ENCODE measurements at places on chromosomes 16 and 17. TPM values are rescaled to one million over a fixed set of nuclear protein-coding genes. Genes with fewer than 3 reads are reported as not detected.

GRCh38 chr16:35868630-35869029 is 2409.2 kb downstream of the TP53TG3F start:
- DNase-seq: no peak

- no peak for DNase-seq
Measured at GRCh38 chr16:5166486-5166885, 68.9 kb upstream of the EEF2KMT start.

DNA sequence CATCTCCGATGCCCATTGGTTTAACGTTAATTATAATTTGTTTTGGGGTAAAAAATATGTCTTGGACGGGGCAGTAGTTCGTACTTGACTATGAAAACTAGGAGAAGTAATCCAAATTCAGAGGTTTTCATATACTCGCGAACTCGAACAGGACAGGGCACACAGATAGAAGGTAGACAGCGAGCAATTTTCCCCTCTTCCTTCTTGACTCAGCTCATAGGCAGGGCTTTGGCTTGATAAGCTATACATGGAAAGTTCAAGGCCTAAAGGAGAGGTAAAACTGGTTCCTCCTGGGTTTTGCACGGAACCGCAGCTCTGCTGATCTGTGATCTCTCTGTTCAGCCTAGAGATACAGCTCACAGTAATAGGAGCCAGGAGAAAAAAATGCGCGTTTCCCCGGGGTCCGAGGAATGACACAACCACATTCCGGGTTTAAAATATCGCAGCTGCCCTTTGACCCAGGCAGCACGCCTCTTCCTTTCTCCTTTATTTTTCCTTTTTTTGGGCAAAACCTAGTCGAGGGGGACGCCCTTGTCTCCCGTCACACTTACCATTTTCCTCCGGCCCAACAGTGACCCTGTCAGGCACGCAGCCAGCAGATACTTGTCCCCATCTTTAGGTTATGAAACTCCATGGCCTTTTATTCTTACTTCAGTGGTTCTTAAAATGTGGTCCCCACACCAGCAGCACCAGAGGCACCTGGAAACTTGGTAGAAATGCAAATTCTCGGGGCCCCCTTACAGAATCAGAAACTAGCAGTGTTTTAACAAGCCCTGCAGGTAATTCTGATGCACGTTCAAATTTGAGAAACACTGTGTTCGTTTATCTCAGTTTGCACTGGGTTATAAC is 1.7 kb upstream of the LASP1 start:
- DNase-seq: no peak

DNA sequence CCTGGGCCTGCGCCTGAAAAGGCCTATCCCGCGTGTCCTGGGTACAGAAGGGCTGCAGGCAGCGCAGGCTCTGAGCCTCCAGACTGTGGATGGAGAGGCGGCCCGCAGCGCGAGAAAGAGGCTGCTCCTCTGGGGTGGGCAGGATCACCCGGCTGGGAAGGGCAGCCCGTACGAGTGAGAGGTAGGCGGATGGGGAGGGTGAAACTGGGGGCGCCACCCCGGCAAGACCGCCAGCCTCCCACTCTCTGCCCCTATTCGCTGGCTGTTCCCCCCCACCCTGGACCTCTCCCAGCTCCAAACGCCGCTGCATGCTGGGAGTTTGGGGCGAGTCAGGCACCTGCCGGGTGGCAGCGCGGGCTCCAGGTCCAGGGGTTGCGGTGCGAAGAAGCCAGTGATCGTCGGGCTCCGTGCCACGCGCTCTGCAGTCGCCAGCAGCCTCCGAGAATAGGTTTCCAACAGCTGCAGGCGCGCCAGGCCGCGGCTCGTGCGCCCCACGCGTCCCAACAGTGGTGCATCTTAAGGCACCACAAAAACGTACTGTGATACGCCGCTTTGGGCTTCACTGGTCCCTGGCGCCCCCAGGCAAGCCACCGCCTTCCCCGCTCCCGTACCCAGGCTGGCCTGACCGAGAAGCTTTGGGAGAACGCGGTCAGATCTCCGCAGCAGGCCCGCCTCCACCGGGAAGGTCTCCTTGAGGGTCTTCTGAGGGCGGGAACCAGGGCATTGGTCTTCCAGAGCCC is 1.1 kb downstream of the NOXO1 start:
- no peak for DNase-seq

DNA sequence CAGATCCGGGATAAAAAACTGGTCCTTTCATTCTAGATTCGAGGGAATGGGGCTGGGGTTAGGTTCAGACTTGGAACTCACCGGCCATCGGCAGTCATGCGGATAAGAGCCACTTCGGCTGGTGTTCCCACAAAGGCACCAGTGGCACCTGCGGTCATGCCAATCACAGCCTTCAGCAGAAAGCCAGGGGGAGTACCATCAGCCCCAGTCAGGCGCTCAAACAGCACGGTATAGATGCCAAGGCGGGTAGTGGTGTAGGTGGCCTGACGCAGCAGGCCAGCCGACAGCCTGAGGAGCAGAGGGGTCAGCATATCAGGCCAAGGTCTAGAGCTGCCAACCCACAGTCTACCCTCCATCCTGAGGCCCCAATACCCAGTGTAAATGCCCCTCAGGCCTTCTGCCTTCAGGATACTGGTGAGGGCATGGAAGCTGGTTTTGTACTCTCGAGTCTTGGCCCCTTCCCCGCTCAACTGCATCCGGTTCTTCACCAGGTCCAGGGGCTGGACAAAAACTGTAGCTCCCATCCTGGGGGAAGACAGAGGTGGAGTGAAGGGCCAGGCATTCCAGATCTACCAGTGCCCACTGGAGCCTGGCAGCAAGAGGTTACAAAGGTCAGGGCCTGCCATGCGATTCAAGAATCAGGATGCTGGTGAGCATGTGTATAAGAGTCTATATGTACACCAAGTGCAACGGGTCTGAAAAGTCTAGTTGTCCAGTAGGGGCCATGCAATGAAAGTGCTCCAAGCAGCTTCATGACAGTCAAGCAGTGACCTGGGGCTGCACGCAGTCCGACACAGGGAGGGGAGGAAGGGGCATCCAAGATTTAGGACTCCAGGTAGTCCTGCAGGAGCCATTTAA is 929 bp downstream of the SLC25A11 start:
- DNase-seq: no peak

Gene CYTH1
- 19.8 TPM for polyA plus RNA-seq

Gene KRT32
- polyA plus RNA-seq: not detected
